T-helper 1 cell (primary cell): ENCODE measurements at places on chromosomes 12 and 14.

DNA sequence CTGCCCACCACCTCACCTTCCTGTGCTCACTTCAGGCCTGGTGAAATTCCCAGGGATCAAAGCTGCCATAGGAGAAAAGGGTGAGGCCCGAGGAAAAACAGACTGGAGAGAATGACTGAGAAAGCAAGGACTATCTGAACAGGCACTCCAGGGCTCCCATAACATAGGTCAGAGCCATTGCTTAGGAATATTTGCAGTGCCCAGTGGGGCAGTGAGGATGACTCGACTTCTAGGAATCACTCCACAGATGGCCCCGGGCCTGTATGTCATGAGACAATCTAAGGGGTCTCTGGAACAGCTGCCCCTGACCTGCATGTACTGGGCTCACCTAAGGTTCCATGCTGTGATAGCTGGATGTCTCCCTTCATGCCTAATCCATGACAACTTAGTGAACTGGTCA, 51.6 kb downstream of the GPHB5 start:
- no peak for DNase-seq

GRCh38 chr12:63292471-63293221, 141.6 kb upstream of the AVPR1A start:
- DNase-seq = no peak

DNA sequence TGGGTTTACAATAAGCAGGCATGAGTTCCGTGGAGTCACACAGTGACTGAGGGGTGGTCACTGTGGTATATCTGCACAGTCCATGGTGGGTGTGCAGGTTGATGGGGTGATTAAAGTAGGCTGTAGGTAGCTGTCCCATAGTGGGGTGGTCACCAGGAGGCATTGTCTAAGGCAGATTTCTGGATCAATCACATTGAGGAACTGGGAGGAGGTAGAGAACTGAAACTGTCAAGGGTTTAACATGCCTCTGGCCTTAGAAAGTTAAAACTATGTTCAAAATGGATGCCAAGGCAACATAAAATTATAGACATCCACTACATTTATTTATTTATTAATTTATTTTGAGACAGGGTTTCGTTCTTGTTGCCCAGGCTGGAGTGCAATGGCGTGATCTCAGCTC, 8.3 kb downstream of the ADCK1 start:
- no peak for DNase-seq

DNA sequence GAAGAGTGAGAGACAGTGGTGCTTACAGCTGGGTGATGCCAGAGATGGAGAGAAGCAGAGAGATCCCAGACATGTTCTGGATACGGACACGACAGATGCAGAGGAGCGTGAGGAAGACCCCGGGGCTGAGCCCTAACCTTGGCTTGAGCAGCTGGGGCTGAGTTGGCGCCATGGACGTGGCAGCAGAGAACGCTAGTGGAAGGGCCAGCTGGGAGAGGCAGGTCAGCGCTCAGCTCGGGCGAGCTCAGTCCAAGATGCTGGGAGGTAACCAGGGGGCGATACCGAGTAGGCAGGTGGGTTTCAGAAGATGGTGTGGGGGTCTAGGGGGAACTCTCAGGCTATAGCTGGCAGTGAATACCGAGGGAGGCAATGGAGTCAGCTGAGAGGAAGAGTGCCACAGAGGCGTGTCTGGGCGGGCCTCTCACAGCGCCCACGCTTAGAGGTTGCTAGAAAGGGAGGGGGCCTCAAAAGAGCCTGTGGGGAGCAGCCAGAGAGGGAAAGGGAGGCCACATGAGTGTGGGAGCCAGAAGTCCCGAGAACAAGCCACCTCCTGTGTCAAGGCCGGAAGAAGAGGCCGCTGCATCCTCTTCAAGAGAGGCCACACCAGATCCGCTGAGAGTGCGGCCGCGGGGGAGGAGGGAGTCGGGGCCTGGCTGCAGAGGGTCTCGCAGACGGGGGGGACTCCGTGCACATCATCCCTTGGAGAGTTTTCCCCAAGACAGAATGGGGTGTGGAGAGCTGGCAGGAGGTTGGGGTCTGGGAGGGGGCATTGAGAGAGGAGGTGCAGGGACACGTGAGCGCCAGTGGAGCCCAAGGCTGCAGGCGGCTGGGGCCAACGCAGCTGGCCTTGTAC, 57.0 kb upstream of the DIO3 start:
- no peak for DNase-seq

DNA sequence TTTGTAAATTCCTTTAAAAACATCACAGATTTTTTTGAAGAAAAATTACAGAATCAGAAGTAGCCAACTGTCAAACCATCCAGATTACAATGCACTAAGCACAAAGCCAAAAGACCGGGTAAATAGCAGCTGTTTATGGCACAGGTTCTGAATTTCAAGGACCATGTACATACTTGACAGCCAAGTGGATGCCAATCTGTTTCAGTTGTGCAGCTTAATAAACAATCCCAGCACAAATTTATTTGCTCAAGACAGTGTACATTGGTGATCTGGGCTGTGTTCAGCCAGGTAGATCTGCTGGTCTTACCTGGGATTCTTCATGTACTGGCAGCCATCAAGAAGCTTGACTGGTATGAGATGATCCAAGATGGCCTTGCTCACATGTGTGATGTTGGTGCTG, 229.8 kb upstream of the FLRT2 start:
- DNase-seq = no peak

GRCh38 chr14:88463318-88463717, 77.9 kb downstream of the SPATA7 start:
- no peak for DNase-seq

GRCh38 chr12:56221232-56221756, 428 bp downstream of the RNF41 start:
- DNase-seq = no peak
